Stimulated activated CD4-positive, alpha-beta T cell treated with anti-CD3 and anti-CD28 coated beads, Interleukin-15, amount 100 ng/mL, for 1 hour (primary cell): ENCODE measurements at places on chromosomes 7 and 10.

DNA sequence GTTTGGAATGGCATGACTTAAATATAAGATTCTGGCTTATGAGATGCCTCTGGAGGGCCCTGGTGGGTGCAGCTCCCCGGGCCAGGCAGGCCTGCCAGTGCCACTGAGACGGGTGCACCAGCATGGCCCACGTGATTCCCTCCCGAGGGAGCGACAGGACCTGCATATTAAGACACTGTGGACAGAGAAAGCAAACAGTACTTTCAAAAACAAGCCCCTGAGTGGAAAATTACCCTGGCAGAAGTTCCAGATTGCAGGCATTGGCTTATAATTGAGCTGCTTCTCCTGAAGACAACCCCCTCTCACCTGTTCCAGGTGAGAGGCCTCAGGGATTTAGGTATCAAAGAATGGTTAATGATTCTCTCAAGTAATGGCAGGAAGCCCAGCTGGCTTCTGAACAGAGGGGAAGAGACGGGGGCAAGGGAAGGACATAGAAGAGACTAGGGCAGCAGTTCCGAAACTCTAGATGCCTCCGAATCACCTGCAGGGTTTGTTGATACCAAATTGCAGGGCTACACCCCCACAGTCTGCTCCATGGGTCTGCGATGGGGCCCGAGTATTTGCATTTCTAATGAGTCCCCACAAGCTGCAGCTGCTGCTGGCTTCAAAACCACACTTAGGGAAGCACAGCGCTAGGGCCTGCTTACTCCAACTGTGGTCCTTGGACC is 66.0 kb upstream of the DOCK1 start:
- no peak for DNase-seq

GRCh38 chr7:676246-676971 is 50.1 kb upstream of the DNAAF5 start:
- DNase-seq, result no peak

DNA sequence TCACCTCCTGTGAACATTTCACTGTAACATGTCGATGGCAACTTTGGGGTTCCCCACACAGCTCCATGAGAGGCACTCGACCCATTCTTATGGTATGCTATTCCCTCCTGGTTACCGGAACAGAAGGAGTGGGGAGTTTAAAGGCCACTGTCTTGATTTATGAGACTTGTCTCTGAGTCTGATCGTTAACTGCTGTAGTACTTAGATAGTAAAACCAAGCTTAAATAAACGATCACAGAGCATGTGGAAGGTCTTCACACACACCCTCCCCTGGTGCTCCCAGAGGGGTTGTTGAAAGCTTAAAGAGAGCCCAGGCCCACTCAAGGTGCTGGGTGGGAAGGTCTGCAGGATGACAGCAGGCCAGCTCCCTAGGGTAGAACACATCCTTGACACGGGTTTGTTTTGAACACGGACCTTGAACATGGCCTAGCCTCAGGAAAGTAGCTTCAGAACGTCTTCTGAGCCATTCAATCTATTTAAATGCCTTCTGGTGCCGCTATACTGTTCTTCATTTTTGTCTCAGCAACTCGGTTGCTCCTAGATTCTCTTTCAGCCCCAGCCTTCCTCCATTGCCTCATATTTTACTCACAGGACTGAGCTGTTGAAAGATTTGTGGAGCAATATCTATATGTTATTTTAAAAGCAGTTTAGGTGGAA is 335.3 kb downstream of the FGFR2 start:
- DNase-seq, result no peak

DNA sequence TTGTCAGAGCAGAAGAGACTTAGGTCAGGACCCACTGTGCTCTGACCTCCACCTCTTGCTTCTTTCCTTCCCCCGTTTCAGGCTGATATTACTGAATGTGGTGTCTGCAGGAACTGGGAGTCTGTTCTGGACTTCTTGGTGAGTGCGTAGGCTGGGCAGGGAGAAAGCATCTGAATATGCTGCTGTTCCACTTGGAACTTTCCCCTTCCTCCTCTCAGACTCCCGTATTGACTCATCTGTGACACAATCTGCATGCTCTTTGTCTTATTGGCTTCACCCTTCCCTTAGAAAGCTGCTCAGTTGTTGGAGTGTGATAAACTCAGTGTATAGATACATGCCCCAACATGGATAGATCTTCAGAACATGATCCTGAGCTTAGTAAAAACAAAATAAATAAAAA is 137.6 kb upstream of the HABP2 start:
- no peak for DNase-seq

DNA sequence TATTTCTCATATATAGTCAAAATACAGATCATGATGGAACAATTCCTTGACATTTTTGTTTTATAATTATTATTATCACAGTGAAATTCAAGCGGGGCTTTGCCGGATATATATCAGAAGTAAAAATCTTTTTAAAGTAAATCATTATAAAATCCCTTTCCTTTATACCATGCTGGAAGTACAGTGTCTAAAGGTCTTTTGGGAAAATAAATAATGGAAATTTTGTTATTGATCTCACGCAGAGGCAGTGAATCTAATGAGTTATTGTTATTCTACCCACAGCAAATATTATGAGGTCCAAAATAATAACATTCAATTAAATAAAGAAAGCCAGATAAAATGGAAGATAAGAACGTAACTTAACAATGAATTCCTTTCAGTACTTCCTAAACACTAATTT is 33.8 kb downstream of the GFRA1 start:
- DNase-seq, result no peak

GRCh38 chr10:112851588-112852211 is 98.3 kb upstream of the TCF7L2 start:
- no peak for DNase-seq

DNA sequence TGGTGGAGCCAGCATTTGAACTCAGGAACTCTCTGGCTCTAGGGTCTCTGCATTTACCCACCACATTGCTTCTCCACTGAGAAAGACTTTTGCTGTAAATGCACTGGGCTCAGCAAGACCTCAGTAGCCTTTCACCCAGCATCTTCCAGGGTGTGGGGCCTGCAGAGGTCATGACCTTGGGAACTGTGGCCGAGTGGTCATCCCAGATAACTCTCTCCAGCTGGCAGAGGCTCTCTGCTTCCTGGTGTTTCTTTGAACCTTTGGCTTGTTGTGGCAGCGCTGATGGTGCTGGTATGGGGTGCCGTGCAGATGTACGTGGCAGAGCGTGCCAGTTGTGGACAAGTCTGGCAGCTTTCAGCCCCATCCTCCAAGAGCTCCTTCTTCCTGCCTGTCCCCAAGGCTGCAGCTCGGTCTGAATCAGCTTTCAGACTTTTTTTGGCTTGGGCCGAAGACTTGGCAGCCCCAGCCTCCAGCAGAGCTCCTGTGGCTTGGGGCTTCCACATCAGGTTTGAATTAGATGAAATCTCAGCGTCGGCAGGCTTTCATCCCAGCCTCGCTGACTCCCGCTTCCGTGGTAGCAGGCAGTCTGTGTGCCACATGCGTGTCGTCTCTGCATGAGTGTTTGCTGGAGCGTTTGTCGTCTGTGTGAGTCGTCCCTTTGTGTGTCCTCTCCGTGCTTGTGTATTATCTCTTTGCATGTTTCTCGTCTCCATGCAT is 21.5 kb downstream of the ADAMTS14 start:
- no peak for DNase-seq

DNA sequence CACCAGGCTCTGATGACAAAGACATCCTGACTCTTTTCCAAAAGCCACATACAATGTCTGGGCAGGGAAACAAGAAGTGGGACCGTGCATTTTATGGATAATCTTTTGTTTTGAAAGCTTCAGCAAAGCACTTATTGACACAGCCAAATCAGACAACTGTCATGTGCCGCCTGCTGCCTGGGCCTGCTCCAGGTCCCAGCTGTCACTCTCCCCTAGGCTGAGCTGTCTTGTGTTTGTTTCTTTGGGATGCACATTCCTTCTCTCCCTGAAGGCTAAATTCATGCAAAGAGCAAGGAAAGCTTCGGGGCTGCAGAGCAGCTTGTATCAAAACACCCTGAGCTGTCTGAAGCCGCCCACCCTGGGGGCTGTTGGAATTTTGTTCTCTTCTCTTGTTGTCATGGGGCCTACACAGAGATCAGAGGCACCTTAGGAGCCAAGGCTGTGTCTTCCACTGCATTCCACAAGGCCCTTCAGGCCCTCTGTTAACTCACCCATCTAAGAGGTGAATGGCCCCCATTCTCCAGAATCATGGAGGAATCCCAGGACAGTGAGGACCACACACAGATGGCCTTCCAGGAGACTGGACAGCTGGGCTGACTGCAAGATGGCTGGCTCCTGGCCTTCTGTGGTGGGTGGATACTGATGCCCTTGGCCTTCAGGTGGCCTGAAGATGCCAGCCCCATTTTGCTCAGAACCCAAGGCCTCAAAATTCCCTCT is 17.8 kb upstream of the SLC18A2 start:
- DNase-seq, result no peak

- no peak for DNase-seq
These were observed 19.6 kb downstream of the PTPRE start for GRCh38 chr10:127926455-127926854.
